EL (cell line): ENCODE measurements at places on chromosomes 16 and 17.
A peak's percentile ranks its signal among the peaks of the same experiment; 100 is the strongest.

- no peak for DNase-seq
Measured at GRCh38 chr16:67147437-67148140, 3.2 kb downstream of the B3GNT9 start.

GRCh38 chr16:88618956-88619667, 19.3 kb upstream of the IL17C start:
- DNase-seq, result no peak

DNA sequence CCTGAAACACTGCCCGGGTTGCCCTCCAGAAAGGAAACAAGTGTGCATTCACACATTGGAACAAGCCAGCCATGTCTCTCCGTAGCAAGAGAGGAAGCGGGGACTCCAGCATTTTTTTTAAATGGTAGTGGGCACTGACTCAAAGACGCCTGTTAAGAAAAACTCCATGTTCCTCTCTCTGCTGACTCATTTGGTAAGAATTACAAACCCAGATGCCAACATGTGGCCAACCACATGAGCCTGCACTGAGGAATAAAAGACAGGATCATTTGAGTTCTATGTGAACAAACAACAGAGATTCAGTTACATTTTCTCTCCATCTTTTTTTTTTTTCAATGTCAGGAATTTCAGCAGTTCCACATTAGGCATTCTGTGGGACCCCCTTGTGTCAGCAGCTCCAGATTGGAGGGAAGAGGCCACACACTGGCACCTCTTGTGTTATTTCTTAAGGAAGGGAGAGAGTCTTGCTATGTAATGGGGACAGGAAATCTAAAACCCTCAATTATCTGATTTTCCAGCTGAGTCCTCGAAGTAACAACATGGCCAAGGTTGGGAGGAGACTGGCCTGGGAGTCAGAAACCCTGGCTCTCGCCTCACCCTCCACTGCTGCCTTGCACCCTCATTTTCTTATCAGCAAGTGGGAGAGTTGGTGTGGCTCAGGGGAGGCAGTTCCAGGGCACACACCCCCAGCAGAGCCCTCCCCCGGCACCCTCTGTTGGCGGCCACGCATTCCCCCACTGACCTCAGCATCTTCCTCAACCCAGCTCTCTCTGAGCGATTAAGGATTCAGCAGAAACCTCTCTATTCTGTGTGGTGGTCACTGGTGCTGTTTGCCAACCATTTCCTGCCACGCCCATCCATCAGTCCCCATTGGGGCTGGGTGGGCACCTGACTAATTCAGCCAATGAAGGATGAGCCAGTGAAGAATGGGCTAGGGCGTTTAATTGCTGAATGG, 173.0 kb downstream of the FOXL1 start:
- peak; percentile 91 for DNase-seq

DNA sequence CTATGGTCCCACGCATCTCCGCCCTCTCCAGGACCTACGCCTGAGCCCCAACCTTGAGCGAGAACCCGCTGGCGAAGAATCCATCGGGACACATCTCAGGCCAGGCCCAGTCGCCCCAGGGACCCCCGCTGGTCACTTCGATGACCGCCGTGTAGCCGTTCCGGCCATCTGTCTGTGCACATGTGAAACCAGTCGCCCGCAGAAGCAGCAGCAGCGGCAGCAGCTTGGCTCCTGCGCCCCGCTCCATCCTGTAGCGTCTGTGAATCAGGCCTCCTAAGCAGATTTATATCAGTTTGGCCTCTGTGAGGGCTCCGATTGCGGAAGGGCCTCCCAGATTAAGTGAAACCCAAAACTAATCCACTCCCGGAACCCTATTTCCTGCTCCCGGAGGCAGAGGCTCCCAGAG, at the start of gene VMO1:
TSS of gene VMO1 (minus strand) at position 259 of the 406 bp plus-strand sequence. CDS start at position 247, 12 bp downstream.
- peak; percentile 56 for DNase-seq

DNA sequence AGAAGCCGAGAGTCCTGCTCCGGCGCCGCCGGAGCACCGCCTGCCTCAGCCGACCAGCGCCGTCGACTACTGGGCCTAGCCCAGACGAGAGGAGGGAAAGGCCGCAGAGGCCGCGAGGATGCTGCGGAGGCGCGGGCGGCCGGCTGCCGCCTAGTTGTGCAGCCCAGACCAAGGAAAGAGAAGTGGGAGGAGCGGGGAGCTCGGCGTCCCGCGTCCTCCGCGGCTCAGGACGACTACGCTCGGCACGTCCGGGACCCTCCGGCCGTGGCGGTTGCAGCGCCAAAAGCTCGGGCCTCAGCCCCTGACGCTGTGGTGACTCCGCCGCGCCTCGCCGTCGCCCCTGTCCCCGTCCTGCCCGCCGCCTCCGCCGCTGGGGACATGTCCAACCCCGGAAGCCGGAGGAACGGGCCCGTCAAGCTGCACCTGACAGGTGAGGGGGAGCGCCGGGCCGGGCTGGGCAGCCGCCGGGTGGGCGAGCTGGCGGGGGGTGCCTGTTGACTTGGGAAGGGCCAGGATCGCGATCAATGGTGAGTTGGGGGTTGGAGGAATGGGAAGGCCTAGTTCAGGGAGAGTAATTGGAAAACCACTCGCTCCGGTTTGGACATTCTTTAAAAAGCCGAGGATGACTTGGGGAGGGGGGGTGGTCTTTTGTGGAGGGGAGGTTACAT, 37.7 kb downstream of the RNF135 start:
- DNase-seq, result peak; percentile 76

DNA sequence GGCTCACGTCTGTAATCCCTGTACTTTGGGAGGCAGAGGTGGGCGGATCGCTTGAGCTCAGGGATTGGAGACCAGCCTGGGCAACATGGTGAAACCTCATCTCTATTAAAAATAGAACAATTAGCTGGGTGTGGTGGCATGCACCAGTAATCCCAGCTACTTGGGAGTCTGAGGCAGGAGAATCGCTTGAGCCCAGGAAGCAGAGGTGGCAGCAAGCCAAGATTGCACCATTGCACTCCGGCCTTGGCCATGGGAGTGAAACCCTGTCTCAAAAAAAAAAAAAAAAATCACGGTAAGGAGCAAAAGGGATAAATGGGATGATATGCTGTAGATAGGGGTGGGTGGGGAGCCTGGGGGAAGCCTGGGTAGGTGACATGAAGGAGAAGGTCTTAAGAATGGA, 20.4 kb upstream of the TMEM98 start:
- DNase-seq, result no peak

DNA sequence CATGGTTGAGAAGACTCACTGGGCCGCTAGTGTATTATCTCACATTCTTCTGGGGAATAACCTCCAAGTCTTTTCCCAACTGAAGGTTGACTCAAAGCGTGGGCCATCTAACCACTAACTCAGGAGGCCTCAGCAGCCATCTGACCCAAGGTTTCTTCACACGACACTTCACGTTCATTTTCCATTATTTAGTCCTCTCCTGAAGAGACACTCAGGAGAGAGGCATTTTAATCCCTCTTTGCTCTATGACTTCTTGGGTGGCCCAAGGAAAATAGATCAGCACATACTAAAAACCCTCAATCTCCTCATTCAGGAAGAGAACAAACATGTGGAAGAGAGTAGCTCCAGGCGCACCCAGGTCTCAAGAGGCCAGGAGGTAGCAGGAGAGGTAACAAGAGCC, 252.8 kb upstream of the FOXF1 start:
- no peak for DNase-seq

DNA sequence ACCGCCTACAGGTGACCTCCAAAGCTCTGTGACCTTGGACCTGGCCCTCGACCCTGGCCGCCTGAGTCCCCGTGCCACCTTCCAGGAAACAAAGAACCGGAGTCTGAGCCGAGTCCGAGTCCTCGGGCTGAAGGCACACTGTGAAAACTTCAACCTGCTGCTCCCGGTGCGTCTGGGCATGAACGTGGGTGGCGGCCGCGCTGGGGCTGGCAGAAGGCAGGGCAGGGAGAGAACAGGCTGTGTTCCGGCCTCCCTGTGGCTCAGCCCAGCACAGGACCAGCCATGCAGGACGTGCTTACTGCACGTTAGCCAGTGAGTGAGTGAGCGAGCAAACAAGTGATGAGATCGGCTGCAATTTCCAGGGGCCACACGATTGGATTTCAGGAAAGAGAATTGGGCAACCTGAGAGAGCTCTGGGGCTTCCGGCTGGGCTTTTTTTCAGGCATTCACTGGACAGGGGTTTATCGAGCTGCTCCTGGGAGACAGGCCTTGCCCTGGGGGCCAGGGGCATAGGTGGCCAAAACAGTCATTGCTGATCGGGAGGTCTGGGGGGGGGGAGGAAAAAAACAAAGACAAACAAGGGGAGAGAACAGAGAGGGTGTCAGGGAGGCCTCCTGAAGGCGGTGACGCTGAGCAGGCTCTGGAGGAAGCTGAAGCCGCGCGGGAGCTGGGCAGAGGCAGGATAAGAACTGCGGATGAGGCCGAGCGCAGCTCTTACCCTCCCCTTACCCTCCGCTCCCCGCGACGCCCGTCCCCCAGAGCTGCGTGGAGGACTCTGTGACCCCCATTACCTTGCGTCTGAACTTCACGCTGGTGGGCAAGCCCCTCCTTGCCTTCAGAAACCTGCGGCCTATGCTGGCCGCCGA, 16.9 kb downstream of the ITGAX start:
- DNase-seq, result no peak

- no peak for DNase-seq
Measured at GRCh38 chr16:15792563-15792971, 64.3 kb downstream of the MYH11 start.

GRCh38 chr16:19613834-19614233, 58.3 kb downstream of the VPS35L start:
- DNase-seq, result peak; percentile 40

- no peak for DNase-seq
Measured at GRCh38 chr17:4580291-4580690, 4.0 kb upstream of the SMTNL2 start.
